NCI-H1417 treated with DMSO at 0.1 percent for 48 hours (cell line): ENCODE measurements at places on chromosomes 2 and 18.

DNA sequence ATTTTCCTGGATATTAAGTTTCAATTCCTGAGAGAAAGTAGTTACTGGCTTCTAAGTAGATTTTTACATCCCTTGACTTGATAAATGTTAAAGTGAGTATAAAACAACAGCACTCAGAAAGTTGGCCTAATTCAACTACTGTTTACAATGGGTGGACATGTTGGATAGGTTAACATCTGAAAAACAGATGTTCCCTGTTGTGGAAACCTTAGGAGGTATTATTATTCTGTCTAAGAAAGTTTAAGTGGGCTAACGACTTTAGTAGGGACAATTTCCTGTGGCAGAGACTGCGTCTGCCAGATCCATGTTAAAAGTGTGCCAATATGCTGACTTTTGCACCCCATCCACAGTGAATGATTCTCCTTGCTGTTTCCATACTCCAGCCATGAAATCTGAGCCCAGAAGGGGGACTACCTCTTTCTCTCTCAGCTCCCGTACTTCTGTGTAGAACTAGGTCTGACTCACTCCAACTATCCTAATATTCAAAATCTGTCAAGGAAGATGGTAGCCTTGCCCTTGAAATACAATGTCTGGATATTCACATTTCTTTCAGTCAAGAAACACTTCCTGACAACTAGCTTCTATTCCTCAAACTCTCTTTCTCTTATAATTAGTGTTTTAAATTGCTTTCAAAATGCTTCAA, 327.5 kb upstream of the HNRNPA3 start:
- DNase-seq: no peak

- DNase-seq: no peak
Measured at GRCh38 chr2:18788592-18788991, 199.2 kb upstream of the NT5C1B start.

- DNase-seq: no peak
Measured at GRCh38 chr2:168920504-168921157, 19.5 kb downstream of the G6PC2 start.

- no peak for DNase-seq
Measured at GRCh38 chr2:16401761-16402300, 263.8 kb downstream of the CYRIA start.

- DNase-seq: no peak
Measured at GRCh38 chr18:26893996-26894395, 28.5 kb upstream of the AQP4 start.

DNA sequence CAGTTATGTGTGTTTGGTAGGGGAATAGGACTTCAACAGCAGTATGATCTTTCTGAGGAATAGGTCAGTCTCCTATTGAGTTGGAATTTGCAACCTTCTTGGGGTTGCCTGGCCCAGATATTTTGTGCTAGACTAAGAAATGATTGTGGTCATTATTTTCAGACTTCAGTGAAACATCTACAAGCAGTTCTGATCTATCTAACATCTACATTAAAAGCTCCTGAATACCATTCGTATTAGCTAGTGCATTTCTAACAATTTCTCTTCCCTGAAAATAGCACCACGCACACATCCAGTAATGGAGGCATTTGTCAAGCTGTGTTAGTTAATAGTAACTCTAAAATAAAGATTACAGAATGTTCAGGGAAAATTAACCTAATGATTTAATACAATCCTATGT, 179.3 kb downstream of the FIGN start:
- no peak for DNase-seq

- no peak for DNase-seq
Measured at GRCh38 chr2:188439986-188440385, 148.3 kb downstream of the GULP1 start.

DNA sequence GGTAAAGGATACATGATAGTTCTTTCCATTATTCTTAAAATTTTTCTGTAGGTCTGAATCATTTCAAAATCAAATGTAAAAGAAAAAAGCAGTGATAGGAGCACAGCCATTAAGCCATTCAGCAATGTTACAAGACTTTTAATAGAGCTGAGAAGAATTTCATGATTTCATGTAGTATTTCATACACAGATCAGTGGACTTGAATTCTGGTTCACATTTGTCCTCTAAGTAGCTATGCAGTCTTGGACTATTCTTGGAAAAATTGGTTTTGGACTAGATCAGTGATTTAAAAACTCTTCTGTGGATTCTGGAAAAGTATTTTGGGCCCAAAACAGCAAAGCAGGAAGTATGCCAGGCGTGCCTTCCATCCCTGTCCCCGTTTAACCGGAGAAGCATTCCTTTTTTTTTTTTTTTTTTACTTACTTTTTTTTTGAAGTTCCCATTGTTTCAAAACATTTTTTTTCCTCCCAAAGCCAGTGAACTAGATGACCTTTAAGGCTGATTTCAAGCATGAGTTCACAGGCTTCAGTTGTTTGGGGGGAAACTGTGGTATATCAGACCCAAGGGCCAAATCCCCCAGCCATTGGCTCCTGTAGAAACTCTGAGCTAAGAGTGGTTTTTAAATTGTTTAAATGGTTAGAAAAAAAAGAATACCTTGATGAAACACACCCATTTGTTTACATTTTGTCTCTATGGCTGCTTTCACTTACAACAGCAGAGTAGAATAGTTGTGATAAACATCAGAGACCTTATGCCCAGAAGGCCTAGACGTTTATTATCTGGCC, 17.5 kb upstream of the POLI start:
- no peak for DNase-seq

GRCh38 chr2:187547353-187547979, 6.8 kb downstream of the TFPI start:
- no peak for DNase-seq

- DNase-seq: no peak
Measured at GRCh38 chr2:48114256-48114655, 208.0 kb upstream of the FBXO11 start.

- DNase-seq: no peak
Measured at GRCh38 chr2:127621981-127622431, 23.9 kb upstream of the GPR17 start.

- DNase-seq: no peak
Measured at GRCh38 chr18:58576638-58577251, 52.1 kb downstream of the ALPK2 start.

DNA sequence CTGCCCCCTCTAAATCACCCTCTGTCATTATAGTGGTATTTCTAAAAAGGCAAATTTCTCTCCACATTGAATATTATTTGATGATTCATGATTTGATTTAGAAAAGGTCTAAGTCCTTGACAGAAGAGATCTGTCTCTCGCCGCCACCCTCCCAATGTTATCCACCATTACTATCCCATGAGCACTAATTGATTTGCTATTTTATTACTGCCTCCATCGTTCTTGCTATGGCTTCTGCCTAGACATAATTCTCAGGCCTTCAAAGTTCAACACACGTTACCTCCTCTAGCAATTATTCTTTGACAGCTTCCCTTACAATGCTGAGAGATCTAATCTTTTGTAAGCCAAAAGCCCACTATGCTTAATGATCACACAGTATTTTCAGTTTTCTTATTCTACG, 507.0 kb upstream of the CHAC2 start:
- DNase-seq: no peak
